NCI-H1417 treated with DMSO at 0.1 percent for 48 hours (cell line): ENCODE measurements at places on chromosomes 12 and 14.
A peak's percentile ranks its signal among the peaks of the same experiment; 100 is the strongest.

DNA sequence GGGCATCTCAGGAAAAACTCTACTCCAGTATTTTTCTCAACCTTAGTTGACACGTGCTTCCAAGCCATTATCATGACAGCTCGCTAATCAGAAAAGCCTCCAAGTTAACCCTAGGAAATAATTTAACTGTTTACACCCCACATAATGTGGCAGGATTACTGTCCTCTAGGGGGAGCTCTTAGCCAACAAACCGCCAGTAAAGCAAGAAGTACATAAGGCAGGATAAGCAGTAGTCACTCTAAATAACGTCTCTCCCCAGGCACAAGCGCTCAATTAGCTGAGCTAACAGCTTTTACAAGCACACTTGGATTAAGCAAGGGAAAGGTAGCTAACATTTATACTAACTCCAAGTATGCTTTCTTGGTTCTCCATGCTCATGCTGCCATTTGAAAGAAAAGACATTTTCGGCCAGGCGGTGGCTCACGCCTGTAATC, 22.8 kb downstream of the APOBEC1 start:
- DNase-seq = no peak

GRCh38 chr12:64991121-64991611, 129.9 kb downstream of the WIF1 start:
- DNase-seq = no peak

DNA sequence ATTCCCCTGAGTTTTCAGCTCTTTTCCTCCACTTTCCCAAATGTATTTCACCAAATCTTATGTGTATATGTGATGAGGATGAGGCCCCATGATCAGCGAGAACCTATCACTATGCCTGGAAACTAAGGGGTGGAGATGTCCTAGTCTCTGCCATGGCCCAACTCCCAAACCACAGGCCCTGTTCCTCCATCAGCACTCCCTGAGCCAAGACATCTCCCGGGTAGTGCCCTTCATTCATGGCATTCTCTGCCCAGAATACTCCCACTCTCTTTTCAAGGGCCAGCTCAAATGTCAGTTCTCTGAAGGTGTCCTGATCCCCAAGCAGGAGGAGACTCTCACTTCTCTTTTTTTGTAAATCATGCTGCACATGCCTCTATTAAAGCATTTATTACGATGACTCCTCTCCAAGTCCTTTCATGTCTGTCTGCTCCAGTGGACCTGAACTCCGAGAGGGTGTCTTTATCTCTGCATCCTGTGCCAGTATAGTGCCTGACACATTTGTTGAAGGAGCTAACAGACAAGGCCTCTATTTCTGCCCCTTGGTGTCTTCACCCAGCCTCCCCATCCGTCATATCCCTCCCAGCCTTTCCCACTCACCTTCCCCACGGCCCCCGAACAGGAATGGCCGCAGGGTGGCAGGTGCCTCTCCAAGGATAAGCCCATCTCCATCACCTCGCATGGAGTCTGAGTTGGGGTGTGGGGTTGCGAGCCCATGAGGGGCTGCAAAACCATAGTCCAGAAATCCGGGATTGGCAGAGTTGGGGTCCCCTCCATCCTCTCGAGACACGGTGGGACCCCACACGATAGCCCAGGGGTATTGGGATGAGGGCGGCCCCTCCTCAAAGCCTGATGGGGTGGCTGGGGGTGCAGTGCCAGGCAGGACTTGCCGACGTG, 3.7 kb downstream of the PIANP start:
- no peak for DNase-seq

DNA sequence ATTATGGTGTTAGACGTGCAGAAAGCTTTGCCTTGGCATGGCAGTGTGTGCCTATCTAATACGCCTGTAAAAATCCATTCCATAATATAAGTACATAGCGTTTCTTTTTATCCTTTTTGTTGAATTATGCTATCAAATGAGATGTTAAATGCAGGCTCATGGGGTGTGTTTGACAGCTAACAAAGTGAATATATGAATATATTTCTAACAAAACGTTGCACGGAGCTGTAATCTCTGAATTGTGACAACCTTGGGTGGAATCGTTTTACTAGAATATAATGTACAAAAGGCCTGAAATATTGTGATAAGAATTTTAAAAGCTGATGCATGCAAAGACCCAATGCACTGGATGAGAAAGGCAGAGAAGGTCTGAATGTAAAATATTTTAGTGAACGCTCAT, 763.7 kb upstream of the TMEM132C start:
- no peak for DNase-seq

DNA sequence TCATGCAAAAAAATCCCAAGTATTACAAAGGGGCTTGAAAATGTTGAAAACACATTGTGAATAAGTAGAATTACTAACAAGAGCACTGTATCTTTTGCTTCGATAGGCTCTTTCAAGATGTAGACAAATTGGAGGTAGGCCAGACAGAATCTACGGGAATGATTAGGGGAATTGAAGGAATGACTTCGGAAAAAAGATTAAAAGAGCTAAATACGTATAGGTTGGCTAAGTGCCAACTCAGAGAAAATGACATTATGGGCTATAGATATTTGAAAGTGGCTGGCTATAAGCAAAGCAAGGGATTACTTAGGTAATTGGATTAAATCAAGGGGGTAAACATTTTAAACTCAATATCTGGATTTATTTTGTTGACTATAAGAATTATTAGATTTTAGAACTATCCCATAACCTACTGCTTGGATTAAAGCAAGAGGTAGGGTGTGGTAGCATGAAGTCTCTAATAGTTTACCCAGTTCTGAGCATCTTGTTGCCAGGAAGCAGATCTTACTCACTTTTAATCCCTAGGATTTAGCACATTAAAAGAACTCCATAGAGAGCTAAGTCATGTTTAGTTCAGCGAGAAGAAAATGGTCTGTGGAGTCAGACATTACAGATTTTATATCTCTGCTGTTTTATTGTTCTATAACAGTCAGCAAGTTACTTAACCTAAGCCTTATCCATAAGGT, 489.8 kb downstream of the DIO2 start:
- DNase-seq = no peak

GRCh38 chr14:89330236-89331002, 86.6 kb downstream of the FOXN3 start:
- no peak for DNase-seq

DNA sequence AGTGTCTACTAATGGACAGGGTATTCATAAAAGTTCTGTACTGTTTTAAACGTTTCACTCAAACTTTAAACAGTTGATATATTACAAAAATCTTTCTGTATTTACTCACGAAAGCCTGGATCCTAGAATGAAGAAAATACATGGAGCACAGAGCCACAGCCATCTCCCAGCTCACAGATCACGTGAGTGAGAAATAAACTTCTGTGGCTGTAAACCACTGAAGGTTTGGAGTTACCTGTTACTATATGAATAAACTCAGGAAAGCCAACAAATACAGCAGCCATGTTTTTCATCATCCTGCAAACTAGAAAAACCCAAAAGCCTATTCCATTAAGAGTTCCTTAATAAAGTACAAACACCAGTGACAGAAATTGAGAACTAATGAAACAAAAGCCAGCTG, 867 bp upstream of the TDG start:
- no peak for DNase-seq

DNA sequence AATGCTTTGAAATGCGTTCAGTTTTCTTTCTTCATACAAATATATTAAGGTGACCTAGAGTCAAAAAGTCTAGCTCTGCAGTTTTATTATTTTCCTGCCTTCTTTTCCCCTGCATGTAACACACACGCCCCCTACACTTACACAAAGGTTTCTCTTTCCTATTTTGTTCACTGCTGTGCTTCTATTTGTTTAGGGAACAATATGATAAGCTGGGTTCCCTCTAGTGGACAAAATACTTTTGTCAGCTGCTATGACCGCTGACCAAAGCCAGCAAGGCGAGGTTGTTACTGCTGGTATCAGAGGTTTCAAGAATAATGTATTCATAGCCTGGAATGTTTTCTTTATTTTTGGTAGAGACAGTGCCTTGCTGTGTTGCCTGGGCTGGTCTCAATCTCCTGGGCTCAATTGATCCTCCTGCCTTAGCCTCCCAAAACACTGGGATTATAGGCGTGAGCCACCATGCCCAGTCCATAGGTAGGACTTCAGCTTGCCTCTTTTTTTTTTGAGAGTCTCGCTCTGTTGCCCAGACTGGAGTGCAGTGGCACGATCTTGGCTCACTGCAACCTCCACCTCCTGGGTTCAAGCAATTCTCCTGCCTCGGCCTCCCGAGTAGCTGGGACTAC, 33.4 kb downstream of the FNTB start:
- no peak for DNase-seq

DNA sequence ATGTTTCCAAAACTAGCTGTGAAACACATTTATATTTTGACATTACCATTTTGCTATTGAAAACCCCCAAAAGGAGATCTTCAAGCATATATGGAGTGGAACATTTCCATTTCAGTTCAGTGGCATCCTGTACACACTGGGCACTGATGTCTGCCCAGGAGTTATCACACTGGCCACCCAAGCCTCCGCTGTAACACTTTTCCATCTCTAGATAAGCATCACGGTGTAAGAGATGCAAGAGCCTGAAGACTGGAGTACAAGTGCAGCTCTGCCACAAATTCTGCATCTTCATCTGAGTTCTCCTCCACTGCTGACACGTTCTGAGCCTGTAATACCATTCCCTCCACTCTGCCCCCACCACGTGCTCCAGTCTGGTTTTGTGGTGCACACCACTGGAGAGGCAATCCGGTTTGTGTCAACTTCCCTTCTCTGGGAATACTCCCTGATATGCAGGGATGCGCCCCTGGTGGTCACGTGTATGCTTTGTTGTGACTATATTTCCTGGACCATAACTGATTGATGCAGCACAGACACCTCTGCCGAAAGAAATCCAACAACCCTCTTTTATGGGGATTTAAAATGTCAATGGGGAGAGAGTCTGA, 12.7 kb downstream of the SPTLC2 start:
- DNase-seq = no peak

- DNase-seq = no peak
These were observed 54.2 kb downstream of the SIX6 start for GRCh38 chr14:60563113-60563512.

GRCh38 chr14:96085369-96085768, 46.2 kb downstream of the C14orf132 start:
- DNase-seq = no peak

GRCh38 chr14:64442300-64442988, 22.9 kb upstream of the AKAP5 start:
- DNase-seq = no peak

GRCh38 chr12:125544960-125545359, 479.7 kb downstream of the AACS start:
- no peak for DNase-seq

- no peak for DNase-seq
These were observed 147.5 kb downstream of the KITLG start for GRCh38 chr12:88432531-88433490.

DNA sequence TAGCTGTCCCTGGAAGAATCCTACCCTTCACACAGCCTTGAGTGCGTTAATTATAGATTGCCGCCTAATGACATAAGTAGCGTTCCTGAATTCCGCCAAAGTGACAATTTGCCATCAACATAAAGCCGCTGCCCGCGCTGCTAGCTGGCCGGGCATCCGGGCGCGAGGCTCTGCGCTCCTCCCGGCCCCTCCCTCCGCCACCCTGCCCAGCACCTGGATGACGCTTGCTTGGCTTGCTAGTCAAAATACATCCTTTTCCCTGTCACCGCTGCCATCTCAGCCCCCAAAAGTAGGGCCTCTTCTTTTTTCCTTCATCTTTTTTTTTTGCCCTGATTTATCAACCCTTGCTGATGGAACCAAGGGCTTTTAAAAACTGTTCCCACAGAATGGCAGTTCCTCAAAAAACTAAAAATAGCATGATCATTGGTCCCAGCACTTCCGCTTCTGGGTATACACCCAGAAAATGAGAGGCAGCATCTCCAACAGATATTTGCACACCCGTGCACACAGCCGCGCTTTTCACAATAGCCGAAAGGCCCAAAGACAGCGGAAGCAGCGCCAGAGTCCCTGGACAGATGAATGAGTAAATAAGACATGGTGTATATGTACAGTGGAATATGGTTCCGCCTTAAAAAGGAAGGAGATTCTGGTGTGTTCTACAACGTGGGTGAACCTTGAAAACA, 235.2 kb downstream of the BCL11B start:
- DNase-seq = no peak

DNA sequence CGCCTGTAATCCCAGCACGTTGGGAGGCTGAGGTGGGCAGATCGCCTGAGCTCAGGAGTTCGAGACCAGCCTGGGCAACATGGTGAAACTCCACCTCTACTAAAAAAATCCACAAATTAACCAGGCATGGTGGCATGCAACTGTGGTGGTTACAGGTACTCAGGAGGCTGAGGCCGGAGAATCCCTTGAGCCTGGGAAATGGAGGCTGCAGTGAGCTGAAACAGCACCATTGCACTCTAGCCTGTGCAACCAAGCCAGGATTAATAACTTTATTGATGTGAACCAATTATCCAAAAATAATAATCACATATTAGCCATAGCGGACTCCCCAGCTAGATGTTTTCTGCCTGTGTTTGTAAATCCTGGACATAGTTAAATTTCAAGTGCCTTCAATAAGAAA, 1.8 kb upstream of the NUDT4 start:
- no peak for DNase-seq

DNA sequence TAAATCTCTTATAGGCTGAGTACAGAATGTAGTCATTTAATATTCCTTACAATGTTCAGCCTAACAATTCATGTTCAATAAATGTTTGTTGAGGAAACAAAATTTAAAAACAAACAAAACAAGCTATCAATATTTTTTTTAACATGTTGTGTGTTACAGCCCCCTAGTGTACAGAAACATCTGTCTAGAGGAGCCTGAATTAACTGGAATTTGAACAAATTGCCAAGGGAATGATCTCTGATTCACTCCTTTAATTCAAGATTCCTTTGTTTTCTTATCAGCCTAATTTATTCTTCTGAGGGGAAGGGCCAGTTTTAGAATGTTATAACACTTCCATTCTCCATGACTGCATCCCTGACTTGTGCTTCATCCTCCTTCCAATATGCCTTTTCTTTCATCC, 127.2 kb downstream of the CMAS start:
- no peak for DNase-seq

- peak; percentile 37 for DNase-seq
These were observed 74.9 kb upstream of the CPM start for GRCh38 chr12:69007855-69008351.

- DNase-seq = no peak
These were observed 13.2 kb downstream of the PLBD1 start for GRCh38 chr12:14554281-14555007.

DNA sequence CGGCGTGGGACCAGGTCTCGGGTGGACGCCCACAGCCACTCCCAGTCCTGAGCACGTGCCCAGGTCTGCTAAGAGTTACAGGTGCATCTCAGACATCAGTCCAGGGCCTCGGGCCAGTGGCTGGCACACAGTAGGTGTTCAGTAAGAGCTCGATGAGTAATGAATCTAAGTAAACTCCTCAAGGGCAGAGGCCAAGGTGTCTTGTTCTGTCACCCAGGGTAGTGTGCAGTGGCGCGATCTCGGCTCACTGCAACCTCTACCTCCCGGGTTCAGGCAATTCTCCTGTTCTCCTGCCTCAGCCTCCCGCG, 11.2 kb downstream of the TTC7B start:
- DNase-seq = no peak

- no peak for DNase-seq
These were observed 9.7 kb downstream of the POU6F1 start for GRCh38 chr12:51208016-51208660.
